ENCODE measurements at places on chromosomes 6 and 20.

- no peak for DNase-seq
Observed at GRCh38 chr20:12063106-12063684, 145.5 kb downstream of the BTBD3 start.

DNA sequence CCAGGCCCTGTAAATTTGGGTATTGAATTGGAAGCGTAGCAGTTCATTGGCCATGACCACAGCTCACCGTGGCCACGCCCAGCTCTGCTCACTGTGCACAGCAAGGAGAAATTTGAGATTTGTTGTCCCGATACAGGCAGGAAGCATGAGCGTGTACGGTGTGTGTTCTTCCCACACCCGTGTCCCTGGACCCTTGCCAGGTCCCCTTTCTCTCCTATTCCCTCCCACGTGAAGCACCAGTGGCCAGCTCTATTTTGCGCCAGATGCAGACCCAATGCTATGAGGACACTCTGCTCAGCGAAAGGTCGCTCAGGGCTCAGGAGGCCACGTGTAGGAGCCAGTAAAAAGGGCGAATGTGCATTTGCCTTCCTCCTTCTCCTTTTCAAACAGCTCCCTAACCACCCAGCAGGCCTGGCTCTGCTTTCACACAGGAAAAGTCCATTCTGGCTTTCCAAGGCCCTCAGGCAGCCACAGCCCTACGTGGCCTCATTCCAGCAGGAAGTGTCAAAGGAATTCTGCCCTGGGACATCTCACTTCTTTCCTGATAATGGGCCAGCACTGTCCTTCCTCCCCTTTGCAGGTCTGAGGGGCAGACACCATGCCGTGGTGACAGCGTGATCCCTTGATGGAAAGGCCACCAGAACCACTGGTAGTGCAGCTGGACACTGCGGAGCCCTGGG is 499.2 kb upstream of the CDH4 start:
- DNase-seq, result no peak

GRCh38 chr6:82083646-82084045 is 163.9 kb downstream of the IBTK start:
- DNase-seq, result no peak

- DNase-seq, result peak; percentile 60
Observed at GRCh38 chr20:57596998-57597939, 23.0 kb downstream of the ZBP1 start.

- no peak for DNase-seq
Observed at GRCh38 chr20:37245216-37246150, 16.1 kb downstream of the GHRH start.

DNA sequence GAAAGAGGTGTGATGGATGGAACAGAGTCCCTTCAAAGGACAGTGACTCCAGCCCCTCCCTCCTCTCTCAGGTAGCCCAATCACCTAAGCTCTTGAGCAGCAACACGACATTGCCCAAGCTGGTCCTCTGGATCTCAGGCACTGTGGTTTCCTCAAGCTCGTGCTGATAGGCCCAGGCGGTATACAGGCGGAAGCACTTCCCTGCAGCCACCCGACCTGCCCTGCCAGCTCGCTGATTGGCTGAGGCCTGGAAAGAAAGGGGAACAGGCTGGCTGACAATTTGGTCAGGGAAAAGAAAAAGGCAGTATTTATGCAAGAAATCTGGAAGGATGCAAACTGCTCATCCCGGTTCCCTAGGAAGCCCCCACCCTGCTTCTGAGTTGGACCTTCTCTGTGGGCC is 9.6 kb downstream of the C6orf136 start:
- DNase-seq, result no peak

- DNase-seq, result no peak
Observed at GRCh38 chr6:123306334-123306733, 310.3 kb downstream of the CLVS2 start.

GRCh38 chr20:57980506-57980905 is 247.9 kb downstream of the ANKRD60 start:
- DNase-seq, result no peak

DNA sequence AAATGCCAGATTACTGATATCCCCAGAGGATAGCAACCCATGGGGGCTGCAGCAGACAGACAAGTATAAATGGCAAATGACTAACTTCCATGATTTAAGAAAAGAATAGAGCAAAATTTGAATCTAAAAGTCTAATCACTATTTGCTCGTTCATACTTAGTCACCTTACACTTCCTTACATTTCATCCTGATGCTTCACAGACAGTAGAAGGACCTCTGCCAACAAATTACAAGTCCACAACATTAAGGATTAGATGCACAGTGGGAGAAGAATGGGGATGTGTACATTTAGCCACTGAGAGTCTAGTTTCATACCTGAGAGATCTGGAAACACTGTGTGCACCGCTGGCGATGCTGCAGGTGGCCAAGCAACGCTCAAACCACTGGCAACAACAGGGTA is 72.4 kb downstream of the FYN start:
- no peak for DNase-seq

DNA sequence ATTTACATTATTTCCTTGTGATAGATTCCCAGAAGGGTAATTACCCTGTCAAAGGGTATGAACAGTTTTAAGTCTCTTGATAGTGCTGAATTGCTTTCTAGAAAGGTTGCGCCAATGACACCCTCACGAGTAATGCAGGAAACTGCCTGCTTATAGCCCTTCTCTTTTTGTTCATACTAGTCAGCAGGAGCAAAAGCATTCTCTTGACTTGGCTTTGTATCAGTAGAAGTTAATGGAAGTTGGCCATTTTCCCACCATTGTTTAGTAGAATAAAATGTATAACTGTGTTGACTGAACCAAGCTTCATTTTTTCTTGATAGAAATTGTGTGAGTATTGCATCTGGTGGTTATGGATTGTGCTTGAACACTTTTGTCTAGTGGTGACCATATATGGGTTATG is 100.1 kb downstream of the FARS2 start:
- no peak for DNase-seq

DNA sequence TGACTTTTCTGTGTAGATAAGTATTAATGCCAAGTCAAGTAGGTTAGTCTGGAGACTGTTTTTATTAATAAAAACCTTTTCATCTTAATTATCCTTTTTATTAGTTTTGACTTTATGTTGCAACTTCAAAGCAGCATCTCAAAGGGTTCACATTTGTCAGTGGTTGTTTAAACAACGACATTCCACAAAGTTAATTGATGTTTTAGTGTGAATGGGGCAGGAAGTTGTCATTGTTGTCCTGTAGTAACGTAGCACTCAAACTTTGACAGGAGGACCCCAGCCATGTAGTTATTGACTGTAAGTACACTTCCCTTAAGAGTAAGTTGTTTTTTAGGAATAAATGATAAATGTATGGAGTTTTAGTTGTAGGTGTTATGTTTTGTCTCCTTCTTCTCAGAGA is 11.3 kb downstream of the SLC16A10 start:
- DNase-seq, result no peak

DNA sequence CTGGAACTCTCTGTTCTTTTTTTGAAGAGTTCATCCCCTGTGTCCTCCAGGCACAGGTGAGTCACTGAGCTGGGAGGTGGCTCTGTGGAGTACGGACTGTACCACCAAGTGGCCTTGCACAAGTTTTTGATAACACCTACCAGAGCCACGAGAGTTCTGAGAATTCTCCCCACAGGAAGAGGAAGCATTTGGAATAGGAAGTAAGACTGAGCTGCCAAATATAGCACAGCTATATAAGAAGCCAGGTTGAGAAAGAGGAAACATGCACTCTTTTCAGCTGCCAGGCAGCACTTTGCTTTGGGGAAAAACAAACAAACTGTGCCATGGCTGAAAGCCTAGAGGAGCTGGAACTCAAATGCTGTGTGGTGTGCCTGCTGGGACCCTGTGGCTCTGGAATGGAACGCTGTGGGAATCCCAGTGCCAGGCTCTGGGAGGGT is 70.8 kb upstream of the RIPOR2 start:
- DNase-seq, result peak; percentile 25

- no peak for DNase-seq
Observed at GRCh38 chr20:35155936-35156335, 8.8 kb upstream of the EDEM2 start.

GRCh38 chr6:123895346-123895745 is 91.7 kb downstream of the NKAIN2 start:
- no peak for DNase-seq

DNA sequence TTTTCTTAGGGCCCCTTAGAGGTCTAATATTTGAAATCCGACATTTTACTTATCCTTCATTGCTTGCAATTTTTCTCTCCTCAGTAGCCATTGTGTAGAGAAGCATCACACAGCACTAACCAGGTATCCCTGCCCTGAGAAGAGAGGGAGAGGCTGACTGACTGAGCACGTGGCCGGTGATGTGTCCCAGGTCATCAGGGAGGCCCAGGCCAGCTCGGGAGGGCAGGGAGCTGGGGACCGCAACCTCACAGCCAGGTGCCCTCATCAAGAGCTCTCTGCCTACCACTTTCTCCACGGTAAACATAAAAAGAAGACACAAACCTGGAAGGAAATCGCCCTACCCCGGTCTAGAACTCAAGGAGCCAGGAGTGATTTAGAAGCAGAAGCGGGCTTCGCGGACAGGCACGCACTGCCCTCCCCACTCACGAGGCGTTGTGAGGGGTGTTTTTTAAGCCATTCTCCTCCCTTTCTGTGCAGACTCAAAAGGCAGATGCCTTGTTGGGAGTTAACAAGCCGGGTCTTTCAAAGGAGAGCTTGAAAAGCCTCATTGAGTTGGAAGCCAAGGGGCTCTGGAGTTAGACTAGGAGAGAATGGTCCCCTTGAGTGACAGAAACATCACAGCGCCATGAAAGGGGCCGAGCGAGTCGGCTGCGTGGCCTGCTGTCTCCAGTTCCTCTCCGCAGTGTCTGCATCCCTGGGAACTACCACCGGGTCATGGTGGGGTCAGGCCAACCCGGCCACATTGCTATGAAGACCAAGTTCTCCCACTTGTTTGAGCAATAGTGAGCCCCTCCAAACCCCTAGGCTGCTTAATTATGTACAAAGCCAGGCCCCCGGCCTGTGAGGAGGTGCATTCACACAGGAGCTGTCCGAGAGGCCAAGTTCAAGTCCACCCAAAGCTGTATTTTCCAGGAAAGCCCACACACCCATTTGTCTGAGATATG is 285.4 kb downstream of the CDH4 start:
- no peak for DNase-seq

- no peak for DNase-seq
Observed at GRCh38 chr20:58655328-58656107, 4.4 kb downstream of the STX16 start.

DNA sequence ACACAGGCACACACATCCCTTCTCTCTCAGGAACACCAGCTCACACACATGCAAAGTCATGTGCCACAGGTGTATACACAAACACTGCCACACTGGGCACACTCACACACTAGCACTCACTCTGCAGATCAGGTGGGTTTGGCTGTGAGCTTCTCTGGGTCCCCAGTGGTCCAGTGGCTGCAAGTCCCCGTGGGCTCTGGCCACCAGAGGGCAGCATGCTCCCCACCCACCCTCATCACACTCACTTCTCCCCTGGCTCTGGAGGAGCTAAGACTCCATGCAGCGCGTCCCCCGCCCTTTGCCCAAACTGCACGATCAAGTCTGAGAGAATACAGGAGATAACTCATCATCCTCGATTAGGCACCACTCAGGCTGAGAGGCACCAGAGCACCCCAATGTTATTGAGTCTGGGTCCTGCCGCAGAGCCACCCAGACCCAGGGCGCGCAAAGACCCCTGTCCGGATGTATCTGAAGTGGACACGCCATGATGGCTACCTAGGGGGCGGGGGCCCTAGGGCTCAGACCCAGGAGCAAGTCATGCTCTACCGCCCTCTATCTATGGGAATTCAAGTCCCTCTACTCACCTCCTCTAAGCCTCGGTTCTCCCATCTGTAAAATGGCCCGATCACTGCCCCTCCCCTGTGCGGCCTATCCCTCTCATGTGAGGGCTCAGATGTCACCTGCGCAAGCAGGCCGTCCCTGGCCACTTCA is 90.5 kb downstream of the GRM4 start:
- peak; percentile 35 for DNase-seq

- DNase-seq, result no peak
Observed at GRCh38 chr6:144019929-144020328, 11.9 kb upstream of the PLAGL1 start.

DNA sequence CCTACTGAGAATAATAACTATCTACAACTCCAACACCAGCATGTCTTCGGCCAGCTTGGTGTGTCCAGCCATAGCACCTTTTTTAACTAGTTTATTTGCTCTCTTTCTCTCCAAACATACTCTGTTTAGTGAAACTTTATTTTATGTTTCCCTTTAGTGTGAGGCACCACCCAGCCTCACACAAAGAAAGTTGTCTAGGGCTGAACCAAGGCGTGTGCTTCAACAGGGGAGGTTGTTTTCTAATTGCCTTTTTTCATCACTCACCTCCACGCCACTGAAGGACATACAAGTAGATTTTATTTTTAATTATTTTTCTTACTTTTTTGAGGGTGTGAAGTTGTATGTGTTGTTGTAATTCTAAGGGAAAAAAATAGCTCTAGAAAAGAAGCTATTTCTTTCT is 125.6 kb upstream of the MARCKS start:
- DNase-seq, result no peak

DNA sequence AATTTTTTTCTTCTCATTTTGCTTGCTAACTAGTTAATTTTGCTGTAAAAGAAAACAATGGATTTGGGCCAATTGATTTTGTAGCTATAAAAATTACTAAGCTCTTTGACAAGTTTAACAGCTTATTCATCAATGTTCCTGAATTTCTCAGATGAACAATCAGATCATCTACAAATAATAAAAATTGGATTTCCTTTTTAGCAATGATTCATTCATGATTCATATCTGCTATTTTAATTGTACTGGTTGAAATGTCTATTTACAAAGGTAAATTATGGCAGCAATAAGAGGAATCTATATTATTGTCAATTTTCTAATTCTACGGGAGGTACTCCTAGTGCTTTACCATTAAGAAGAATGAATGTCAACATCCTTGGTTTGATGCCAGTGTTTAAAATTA is 178.8 kb upstream of the BTBD3 start:
- no peak for DNase-seq

- DNase-seq, result no peak
Observed at GRCh38 chr6:108635505-108636226, 74.9 kb downstream of the FOXO3 start.

DNA sequence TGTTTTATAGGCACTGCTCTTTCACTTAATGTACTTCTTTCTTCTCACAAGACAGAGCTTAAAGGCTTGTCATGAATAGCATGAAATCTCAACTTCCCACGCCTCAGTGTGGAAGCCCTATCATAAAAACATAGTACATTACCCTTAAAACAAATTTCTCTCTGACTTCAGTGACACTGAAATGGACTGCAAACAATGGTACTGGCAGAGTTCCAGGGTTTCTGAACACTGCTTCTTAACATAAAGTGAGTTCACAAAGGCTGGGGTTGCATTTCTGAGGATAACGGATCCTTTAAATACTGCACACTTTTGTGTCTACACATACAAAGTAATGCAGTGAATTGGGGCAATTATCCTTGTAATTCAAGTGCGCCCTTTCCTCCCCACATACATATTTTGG is 32.3 kb upstream of the PLEKHG1 start:
- DNase-seq, result no peak

GRCh38 chr6:80316686-80317231 is 210.3 kb downstream of the BCKDHB start:
- no peak for DNase-seq

Measured in activated T-helper 1 cell treated with Interleukin-2 at 50 U/mL for 16 hours (primary cell).